ENCODE measurements at places on chromosomes 16 and 17. TPM values are rescaled to one million over a fixed set of nuclear protein-coding genes. Genes with fewer than 3 reads are reported as not detected.

HOXB7 gene
- total RNA-seq: not detected

ZMYND15 gene
- total RNA-seq: not detected

CFAP119 gene
- 1.7 TPM for total RNA-seq

CALB2 gene
- total RNA-seq: 19.4 TPM

PLEKHG4 gene
- total RNA-seq: 0.98 TPM

All from temporal lobe (tissue), 4 donors.